ENCODE measurements at places on chromosomes 3 and 15. TPM values are rescaled to one million over a fixed set of nuclear protein-coding genes. Genes with fewer than 3 reads are reported as not detected.

DNA sequence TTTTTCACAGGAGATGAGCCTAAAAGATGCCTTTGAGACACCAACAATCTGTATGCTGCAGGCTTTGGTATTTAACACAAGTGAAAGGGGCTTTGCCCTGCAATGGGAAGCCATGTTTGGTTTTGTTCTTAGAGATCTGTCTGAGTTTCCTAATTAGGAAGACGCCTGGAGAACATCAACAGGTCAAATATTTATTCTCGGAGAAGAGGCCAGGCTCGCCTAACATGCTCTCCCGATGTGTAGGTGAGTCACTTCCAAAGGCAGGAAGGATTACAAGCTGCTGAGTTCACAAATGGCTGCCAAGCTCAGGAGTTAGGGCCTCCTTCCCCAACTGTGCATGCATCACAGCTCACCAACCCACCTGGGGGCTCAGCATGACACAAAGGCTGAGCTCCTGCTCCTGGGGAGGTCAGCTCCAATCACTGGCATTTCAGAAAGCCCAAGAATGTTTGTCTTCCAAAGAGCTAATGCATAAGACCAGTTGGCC, 119.5 kb upstream of the PRICKLE2 start:
- peak; percentile 42 for DNase-seq

- DNase-seq = no peak
Observed at GRCh38 chr3:145865399-145866018, 295.5 kb downstream of the PLOD2 start.

- no peak for DNase-seq
Observed at GRCh38 chr3:143142354-143142753, 22.8 kb downstream of the CHST2 start.

DNA sequence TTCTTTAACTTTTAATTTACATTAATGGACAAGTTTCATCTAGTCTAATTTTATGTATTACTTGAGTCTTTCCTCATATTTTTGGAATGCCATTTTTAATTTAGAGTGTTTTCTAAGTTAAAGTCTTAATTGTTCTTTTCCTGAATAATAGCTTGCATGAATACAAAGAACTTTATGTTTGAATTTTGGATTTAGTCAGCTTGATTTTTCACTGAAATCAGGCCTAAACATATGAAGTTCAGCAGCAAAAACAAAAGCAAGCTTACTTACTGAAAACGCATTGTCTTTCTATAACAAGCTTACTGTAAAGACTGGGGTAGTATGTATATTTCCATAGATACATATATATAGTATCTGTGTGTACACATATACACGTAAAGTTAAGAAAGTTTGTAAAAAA, 126.0 kb downstream of the ZBTB20 start:
- no peak for DNase-seq

GRCh38 chr3:42511201-42511600, 8.8 kb downstream of the VIPR1 start:
- DNase-seq = no peak

GRCh38 chr15:92599394-92599970, 56.1 kb downstream of the FAM174B start:
- no peak for DNase-seq

DNA sequence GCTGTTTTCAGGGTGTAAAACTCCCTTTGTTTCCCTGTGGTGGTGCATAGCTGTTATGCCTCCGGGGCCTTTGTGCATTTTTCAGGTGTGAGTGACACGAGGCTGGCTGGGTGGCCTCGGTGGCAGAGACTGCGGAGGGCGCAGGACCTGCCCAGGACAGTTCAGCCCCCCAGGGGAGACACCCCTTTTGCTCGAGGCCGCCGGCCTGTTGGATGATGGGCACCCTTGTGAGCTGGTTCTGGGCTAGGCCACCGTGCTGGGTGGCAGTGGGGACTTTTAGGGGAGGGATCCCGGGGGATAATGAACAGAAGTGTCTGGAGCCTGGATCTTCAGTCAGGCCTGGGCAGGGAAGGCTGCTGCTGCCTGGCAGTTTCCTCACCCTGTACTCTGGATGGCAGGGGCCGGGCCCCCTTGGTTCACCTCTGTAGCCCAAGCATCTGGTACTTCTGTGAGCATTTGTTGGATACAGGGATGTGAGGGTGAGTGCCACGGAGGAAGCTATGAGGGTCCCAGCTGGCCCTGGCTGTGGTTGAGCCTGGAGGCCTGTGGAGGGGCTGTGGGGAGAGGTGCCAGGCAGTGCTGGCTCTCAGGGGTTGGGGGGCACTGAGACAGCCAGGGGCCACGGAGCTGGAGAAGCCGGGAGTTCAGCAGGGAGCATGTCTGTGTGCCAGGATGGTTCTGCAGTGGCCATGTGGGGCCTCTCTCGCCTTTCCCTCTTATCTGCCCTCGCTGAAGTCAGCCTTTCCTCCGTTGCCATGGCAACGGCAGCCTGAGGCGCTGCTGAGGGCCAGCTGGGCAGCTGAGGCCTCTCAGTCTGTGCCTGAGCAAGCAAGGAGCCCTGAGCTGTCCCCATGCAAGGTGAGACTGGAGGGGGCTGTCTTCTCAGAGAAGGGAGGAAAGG, 49.0 kb downstream of the KY start:
- DNase-seq = peak; percentile 77

- DNase-seq = no peak
Observed at GRCh38 chr3:111236836-111237713, 165.5 kb downstream of the NECTIN3 start.

- no peak for DNase-seq
Observed at GRCh38 chr15:67578020-67578600, 35.6 kb downstream of the MAP2K5 start.

DNA sequence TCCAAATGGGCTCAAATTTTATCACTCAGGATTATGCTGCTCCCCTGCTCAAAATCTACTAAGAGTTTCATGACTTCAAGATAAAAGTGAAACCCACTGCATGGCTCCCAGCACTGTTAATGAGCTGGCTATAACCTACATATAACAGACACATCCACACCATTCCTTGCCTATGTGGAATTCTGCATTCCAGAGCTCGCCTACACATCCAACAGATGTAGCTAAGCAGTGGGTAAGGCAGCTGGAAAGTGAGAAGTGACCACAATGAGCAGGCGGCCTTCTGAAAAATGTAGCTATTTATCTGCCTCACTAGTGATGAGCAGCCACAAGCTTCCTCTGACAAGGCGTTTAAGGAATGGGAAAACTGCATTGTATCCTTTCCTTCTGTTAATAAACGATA, 92.0 kb upstream of the TRIM42 start:
- DNase-seq = no peak

DNA sequence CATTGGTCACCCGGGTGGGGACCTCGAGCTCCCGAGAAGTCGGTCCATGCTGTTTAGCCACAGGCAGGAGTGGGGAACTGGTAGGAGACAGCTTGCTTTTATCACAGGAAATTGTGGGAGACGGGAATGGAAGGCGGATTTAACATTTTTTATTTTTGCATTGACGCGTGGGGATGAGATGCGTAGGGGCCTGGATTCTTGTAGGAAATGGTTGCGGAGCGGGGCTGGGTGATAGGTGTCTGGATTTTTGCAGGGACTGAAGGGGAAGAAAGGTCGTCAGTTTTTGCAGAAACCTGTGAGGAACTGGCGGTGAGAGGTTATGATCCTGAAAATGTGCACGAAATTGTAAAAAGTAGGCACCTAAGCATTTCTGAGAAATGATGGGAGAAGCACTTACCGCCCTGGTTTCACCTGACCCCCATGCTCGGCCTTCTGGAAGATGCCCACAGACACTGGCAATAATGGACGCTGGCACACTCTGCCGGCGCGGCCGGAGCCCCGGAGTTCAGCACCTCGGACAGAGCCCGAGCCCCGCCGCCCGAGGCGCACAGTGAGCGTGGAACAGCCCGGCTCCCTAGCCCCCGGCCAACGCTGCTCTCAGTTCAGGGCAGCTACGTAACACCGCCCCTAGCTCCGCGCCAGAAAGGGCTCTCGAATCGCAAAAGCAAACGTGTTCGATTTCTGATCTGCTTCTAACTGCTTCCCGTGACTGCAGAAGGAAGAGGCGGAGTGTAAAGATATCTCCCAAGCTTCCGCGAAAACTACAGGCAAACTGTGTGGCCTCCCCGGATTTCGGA, 928 bp downstream of the ANKRD34C start:
- peak; percentile 81 for DNase-seq

GRCh38 chr3:66203275-66203674, 17.5 kb upstream of the SLC25A26 start:
- no peak for DNase-seq

DNA sequence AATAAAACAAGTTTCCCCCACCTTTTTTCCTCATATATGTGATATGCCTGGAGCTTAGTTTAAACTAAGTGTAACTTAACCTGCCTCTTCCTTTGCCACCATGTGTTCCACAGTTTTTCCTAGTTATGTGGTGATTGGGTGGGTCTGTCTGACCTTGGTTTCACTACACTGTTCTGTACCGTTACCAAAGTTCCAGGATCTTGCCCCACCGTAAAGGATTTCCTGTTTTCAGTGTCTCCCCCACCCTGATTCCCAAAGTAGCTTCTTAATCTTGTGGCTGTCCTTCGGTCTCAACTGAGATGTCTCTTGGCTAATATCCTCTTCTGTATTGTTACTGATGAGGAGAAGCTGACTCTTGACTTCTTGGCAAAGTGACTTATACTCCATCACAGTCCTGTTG, 6.4 kb upstream of the MGA start:
- no peak for DNase-seq

DNA sequence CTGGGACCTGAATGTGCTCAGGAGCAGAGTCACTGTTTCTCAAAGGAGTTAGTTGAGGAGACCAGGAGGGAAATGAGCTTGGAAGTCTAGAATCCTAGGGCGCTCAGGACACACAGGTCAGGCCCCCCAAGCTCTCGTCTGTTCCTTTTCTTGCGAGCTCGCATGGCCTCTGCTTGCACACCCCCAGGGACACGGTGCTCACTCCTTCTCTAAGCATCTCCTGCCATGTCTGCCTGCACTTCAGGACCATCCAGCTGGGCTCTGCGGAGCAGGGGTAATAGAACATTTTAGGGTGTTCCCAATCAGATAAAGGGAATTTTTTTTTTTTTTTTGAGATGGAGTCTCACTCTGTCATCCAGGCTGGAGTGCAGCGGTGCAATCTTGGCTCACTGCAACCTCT, 213.2 kb downstream of the XXYLT1 start:
- DNase-seq = no peak

GRCh38 chr15:81330366-81331090, 6.6 kb upstream of the STARD5 start:
- no peak for DNase-seq

GRCh38 chr3:50490424-50490823, 13.0 kb downstream of the CACNA2D2 start:
- DNase-seq = no peak

GRCh38 chr15:85583923-85584390, 203.6 kb downstream of the AKAP13 start:
- no peak for DNase-seq

DNA sequence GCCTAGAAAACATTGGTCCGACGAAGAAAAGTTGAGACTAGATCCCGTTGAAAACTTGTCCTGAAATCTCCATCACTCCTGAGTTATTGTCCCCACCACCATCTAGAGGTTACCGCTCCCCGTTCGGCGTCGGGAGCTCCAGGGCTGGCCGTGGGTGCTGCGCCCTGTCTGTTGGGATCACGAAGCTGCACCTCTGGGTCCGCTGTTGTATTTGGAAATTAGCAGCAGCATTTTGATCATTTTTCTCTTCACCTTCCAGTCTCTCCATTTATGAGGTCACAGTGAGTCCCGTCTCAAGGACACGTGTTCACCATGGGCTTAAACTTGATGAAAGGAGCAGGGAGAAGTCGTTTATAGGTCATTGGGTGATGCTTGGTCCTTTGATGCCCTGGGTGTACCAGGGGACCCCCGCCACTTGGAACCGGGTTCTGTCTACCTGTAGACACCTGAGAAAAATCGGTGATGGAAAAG, 565 bp downstream of the MANF start:
- no peak for DNase-seq

GRCh38 chr3:113744941-113745755, 901 bp downstream of the NAA50 start:
- peak; percentile 55 for DNase-seq

DNA sequence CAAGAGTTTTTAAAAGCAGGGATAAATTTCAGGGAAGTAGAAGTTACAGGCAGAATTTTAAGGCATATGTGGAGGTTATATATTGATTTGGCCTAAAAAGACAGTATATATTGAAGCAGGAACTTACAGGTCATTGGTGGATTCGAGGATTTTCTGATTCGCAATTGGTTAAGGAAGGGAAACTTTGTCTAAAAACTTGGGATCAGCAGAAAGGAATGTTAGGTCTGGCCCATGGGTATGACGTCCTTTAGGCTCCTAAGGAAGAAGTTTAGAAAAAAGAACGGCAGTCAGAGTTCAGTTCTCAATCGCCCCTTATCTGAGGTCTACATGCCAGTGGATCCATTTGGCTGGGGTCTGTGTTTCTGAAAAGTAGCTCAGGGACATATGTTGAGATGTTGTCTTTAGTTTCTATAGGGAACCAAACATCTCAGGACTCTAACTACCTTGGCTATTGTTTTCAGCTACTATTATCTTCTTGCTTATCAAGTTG, 33.2 kb upstream of the ACP3 start:
- DNase-seq = no peak

DNA sequence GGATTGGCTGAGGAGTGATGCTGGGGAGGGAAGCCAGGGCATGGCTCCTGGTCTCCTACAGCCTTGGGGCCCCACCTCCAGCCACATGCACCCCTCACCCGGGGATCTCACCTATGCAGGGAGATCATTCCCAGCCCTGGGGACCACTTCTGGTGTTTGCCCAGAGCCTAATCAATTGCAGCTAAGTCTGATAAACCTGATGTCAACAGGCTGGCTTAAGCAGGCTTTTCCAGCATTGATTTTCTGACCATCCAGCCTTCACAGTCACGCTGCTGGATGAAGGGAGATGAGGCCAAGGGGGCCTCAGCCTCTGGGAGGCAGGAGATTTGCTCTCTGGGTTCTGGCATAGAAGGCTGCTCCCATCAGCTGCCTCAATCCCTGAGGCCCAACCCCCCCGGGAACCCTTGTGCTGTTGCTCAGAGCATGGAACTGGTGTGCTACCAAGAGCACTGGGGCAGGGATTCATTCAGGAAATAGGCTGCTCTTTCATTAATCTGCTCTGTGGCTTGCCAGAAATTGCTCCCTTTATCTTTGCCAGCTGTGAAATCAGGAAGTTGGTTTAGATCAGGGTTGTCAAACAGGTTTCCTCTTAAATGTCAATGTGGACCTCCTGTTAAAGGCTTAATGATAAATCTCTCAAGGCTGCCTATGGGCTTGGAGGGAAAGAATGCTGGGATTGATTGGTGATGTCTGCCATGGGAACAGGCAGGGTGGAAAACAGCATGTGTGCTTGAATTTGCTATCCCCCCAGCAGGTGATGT, 19.0 kb downstream of the FAM3D start:
- DNase-seq = no peak

MST1R gene
- 6.2 TPM for total RNA-seq

IQCF5 gene
- not detected for total RNA-seq

CXCR6 gene
- total RNA-seq = not detected

DPPA2 gene
- 15.0 TPM for total RNA-seq

IL5RA gene
- total RNA-seq = not detected

GOLGA8T gene
- total RNA-seq = 1.0 TPM

CHL1 gene
- 0.27 TPM for total RNA-seq

MEX3B gene
- 8.8 TPM for total RNA-seq

MOBP gene
- total RNA-seq = 0.39 TPM

GOLGA8O gene
- total RNA-seq = not detected
